ENCODE measurements at places on chromosomes 2 and 18.

DNA sequence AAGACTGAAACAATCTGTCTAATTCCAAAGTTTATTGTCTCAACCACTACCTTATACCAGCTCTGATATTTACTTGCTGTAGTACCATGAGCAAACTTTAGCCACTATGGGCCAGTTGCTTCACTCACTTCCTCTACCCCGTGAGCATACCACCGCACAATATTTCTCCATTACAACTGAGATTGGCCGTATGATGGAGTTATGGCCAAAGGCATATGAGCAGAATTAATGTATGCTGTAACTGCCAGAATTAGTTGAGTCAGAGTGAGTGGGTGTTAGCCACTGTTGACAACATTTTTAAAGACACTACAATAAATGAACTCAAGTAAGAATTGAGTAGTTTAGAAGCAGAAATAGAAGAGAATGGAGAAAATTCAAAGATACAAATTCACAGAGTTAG, 69.7 kb downstream of the LRATD1 start:
- no peak for DNase-seq

DNA sequence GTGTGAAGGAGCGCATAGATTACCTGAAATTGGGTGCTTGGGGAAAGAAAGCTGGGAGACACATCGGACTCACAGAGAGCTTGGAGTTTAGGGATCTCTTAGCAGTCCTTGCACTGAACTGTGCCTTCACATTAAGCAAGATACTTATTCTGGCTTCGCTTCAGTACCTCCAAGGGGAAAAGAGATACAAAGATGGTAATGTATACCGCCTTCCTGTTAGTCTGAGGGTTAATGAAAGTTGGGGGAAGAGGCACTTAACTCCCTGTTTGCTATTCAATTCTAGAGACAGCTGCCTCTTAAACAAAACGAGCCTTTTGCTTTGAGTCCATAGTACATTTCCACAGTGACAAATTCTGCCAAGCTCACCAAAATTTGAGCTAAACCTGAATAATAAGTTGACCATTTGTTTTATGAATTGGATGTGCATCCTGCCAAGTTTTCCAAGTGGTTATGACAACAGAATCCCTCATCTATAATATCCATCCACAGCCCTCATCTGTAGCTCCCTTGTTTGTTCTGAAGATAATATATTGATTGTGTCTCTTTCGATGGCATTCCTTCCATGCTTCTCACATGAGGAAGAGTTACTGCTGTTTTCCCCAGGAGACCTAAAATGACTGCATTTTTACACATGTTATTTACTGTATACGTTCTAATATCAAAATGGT, 287.1 kb upstream of the ATP5MC3 start:
- no peak for DNase-seq

- DNase-seq: no peak
Measured at GRCh38 chr2:112129060-112129459, 9.1 kb upstream of the FBLN7 start.

DNA sequence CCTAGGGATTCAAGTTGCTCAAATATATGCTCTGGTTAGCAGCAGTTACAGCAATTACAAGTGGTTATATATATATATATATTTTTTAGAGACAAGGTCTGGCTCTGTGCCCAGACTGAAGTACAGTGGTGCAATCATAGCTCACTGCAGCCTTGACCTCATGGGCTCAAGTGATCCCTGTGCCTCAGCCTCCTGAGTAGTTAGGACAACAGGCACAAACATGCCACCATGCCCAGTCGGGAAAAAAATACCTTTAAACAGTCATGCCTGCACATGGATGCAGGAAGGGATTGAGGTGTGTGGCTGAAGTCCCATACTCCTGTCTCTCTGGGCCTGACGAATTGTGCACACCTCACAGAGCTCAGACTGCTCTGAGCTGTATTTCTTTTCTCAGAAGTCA, 19.6 kb upstream of the DNAH7 start:
- no peak for DNase-seq

DNA sequence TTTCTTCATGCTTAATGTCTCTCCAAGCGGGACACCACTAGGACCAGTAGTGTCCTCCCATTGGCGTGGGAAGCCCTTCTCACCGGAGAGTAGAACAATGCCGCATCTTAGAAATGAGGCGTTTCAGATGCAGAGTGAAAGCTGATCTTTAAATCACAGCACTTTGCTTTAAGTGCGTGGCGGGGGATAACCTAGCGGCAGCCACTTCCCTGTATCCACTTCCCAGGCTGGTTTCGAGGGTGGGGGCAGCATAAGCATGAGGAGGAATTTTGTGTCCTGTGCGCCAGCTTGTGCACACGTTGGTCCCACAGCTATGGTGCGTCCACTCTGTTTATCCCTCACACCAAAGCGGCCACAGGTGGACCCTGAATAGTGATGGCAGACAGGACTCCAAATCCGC, 63.1 kb downstream of the MBP start:
- no peak for DNase-seq

GRCh38 chr2:48566592-48567310, 36.8 kb downstream of the STON1 start:
- DNase-seq: no peak

All from activated CD4-positive, alpha-beta T cell treated with anti-CD3 and anti-CD28 coated beads, Interleukin-2, amount 50 U/mL, for 1 hour (primary cell).